Erythroblast (primary cell): ENCODE measurements at places on chromosomes 12 and 14.

DNA sequence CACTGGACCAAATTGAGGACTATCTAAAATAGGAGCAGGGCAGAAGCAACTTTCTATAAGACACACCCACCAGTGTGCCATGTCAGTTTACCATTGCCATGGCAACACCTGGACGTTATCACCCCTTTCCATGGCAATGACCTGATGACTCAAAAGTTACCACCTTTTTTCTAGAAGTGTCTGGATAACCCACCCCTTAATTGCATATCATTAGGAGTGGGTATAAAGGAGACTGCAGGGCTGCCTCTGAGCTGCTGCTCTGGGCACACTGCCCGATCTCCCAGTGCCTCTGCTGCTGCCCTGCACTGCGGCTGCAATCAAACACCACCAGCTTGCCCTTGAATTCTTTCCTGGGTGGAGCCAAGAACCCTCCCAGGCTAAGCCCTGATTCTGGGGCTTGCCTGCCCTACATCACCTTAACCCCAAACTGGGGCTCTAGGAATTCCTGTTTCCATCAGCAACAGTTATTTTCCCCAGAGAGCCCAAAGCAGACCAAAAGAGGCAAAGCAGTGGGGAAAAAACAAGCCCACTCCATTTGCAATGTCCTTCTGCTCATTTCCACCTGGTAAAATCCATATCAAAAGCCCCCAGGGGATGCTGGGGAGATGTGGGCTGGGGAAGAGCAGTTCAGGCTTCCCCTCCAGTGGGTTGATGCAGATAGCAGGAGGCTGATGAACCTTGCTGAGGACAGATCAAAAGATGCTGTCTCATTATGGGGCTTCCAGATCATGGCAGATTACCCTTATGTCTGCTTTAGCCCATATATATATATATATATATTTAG, 129.5 kb upstream of the NCOR2 start:
- DNase-seq, result peak; percentile 50

GRCh38 chr12:66962290-66962689, 283.4 kb upstream of the GRIP1 start:
- DNase-seq, result no peak

DNA sequence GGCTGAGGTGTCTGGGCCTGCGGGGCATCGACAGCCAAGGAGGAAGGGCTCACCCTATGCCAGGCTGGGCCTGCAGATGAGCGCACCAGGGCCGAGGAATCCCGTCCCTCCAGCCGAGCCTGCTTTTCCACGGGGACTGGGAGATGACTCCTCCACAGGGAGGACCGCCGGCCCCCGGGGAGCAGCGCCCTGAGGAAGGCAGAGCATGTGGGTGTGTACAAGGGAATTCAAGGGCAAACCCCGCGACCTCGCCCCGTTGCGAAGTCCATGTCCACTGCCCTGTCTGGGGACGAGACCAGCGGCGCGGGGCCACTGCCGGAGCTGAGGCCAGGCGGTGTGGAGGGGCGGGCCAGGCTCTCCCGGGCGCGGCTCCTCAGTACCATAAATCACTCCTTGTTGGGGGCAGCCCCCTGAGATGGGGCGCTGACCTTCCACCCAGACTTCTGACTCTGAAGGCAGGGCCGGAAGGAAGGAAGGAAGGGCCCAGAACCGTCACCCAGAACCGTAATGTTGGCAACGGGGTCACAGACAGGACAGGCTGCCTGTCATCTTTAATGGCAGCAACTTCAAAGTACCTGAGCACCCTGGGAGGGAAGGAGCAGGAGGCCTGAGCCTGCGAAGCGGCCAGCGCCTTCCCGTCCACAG, 52.5 kb downstream of the RNF34 start:
- no peak for DNase-seq

GRCh38 chr14:58746261-58746660, 108.5 kb downstream of the DACT1 start:
- DNase-seq, result no peak

DNA sequence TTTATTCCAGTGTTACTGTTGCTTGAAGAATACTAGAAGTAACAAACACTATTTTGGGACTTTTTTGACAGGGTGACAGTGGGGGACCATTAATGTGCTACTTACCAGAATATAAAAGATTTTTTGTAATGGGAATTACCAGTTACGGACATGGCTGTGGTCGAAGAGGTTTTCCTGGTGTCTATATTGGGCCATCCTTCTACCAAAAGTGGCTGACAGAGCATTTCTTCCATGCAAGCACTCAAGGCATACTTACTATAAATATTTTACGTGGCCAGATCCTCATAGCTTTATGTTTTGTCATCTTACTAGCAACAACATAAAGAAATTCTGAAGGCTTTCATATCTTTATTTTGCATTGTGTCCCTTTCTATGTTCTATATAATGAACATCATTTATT, 44.5 kb downstream of the TMPRSS12 start:
- no peak for DNase-seq

DNA sequence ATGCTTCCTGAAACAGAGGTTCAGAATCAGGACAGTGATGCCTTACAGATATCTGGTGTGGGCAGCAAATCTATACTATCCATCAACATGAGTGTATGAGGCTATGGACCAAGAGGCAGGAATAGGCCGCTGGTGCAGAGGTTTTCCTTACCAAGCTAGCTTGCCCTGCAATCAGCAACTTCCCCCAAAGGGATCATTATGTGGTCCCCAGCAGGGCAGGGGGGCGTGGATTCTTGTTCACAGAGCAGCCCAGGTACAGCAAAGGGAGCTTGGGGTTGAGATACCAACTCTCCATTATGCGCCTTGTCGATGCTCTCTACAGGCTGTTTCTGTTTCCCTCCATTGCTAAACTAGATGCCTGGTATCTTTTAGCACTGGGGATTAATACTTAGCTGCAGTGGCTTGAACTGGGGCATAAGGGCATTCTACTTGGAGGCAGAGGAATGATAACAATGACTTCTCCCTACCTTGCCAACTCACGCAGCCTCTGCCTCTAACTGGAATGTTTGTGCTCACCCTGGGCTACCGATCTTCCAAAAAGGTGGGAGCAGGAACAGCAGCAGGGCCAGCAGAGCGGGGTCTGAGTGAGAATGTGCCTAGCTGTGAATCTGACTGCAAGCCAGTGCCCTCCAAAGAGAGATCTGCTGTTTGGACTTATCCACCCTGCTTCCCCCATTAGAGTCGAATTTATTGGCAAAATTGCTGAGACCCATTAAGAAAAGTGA, 10.3 kb upstream of the KRT1 start:
- DNase-seq, result no peak

DNA sequence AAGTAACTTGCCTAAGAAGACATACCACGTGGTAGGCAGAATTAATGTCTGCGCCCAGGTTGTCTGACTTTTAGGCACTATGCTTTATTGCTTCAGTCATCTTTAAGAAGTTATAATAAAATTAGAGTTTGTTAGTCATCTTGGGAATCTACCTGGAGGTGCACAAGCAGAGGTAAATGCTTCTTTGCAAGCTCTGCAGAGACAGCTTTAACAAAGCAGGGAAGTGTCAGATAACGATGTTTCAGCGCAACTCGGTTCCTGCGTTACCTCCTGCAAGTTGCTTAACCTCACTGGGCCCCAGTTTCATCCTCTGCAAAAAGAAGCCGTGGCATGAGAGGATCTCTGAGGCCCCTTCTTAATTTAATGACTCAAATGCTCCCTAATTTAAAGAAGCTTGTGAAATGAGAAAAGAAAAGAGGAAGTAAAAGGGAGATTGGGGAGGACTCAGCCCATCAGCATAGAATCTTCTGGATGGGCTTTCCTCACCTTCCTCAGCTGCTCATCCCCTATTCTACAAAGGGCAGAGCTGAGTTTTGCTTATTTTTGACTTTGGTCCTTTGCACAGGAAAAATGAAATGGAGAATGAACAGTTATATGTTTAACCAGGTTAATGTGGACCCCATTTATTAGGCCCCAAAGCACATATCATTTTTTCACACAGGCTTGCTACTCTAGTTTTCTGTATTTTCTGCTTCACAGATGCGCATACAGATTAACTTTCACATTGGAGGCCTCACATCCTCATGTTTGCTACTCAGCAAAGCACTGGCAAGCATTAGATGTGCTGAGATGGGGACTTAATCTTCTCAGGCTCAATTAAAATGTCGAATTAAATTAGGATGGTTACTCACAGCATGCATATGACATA, 5.1 kb downstream of the ARHGDIB start:
- peak; percentile 34 for DNase-seq

GRCh38 chr12:3550839-3551238, 59.8 kb downstream of the PRMT8 start:
- no peak for DNase-seq

DNA sequence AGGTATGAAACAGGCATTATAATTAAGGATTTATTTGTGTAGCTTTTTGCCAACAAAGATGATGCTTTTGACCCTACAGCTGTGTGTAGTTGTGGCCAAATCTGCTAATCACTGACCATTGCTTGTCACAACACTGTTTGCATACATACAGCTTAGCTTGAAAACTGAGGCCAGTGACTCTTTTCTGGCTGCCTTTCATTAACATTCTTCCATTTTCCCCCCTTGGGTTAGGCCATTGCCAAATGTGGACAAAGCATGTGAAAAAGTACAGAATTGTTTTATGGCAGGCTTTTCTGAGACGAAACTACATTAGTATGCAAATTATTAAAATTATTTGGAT, 263.3 kb downstream of the SLC16A7 start:
- no peak for DNase-seq

DNA sequence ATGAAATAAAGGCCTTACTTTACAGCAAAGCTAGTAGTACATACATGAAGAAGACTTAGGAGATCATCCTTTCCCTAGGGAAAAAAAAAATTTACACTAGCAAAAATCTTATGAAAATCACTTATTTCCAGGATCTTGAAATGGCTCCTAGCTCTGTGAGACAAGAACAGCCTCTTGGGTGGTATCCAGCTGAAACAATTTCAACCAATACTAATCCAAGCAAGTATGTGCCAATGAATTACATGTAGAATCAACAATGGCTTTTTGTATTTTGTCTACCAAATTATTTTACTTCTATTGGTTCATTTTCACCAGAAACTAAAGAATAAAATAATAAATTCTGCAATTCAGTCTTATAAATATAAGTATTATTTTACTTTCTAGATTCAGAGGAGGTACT, 2.7 kb upstream of the SLCO1A2 start:
- DNase-seq, result no peak

DNA sequence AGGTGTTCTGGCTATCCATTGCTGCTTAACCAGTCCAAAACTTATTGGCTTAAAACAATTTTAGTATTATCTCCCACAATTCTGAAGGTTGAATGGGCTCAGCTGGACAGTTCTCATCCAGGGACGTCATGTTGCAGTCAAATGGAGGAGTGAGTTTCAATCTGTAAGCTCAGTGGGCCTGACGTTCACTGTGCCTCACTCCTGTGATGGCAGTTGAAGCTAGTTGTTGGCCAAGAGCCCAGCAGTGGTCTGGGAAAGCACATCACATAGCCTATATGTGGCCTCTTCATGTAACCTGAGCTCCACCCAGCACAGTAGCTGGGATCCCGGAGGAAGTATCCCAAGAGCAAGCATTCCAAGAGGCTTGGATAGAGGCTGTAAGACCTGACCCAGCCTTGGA, 40.6 kb upstream of the CDKN3 start:
- DNase-seq, result no peak

DNA sequence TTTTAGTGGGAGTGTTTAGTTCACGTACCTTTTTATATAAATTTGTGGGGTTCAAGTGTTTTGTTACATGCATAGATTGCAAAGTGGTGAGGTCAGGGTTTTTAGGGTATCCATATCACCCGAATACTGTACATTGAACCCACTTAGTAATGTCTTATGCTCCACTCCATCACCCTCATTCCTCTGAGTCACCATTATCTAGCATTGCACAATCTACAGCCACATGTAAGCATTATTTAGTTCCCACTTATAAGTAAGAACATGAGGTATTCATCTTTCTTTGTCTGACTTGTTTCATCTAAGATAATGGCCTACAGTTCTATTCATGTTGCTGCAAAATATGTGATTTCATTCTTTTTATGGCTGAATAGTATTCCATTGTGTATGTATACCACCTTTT, 583.7 kb upstream of the LRFN5 start:
- DNase-seq, result no peak

DNA sequence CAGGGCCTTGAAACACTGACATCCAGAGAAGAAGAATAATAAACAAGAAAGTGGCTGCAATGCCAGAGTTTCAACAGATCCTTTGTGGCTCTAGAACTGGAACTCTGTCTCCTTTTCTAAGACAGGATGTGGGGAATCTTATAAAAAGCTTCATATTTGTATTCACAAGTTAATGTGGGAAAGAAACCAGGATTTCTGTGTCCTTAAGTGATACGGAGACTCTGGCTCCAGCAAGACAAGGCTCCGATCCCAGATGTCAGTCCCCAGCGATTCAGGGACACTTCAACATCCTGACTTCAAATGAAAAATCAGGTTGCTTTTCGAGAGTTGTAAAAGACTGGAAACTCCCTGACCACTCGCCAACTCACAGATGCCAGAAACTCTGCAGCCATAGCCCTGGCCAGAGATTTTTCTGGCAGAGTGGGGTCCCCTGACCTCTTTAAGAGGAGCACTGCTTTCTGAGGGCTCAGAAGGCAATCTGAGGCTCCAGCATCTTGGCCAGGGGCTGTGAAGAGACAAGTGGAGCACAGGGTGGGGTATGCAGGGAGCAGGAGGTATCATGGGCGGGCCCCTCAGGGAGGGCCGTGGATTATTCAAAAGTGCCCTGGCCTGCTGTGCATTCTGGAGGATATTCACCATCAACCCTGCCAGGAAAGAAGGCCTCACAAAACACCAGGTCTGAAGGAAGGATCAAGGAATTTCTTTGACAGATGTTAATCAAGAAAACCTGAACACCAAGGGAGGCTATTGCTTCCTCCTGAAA, 53.3 kb downstream of the TMX1 start:
- DNase-seq, result no peak

DNA sequence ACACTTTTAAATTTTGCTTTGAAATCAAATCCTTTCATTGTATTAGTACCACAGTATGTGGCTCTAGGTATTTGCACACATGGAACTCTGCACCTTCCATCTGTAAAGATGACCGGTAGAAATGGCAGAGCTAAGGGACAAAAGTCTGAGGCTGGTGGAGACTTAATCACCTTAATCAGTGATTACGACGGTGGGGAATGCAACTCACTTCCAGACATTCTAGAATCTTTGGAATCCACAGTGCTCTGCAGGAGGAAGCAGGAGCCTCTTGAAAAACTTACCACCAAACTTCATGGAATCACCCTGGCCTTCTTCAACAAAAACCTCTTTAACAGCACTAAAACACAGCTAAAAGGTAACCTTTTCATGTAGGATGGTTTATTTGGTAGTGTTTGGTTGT, 3.9 kb upstream of the DACT1 start:
- no peak for DNase-seq

GRCh38 chr12:101823891-101824290, 6.9 kb downstream of the GNPTAB start:
- DNase-seq, result peak; percentile 85

GRCh38 chr14:73888460-73888725, 1.7 kb downstream of the ZNF410 start:
- no peak for DNase-seq

DNA sequence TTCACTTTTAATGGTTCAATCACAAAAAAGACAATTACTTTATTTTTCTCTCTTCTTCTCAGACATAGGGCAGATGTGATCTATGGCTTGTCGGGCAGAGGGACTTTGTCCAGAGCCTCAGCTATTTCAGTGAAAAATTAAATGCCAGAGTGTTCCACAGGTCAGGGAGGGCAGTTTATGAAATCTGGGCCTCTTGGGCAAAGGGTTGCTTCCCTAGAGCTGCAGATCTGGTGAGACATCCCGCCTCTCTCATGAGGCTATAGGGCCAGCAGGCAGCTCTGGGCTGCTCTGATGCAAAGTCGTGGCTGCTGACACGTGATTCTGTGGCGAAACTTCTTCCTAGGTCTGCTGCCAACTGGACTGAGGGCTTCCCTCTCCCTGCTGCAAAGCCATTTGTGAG, 6.0 kb downstream of the CLMN start:
- DNase-seq, result no peak

GRCh38 chr14:21528381-21529348, 2.5 kb upstream of the SALL2 start:
- peak; percentile 60 for DNase-seq
